ENCODE measurements at places on chromosomes 5 and 9.

- no peak for DNase-seq
Measured at GRCh38 chr5:92353107-92354030, 970.3 kb upstream of the ARRDC3 start.

DNA sequence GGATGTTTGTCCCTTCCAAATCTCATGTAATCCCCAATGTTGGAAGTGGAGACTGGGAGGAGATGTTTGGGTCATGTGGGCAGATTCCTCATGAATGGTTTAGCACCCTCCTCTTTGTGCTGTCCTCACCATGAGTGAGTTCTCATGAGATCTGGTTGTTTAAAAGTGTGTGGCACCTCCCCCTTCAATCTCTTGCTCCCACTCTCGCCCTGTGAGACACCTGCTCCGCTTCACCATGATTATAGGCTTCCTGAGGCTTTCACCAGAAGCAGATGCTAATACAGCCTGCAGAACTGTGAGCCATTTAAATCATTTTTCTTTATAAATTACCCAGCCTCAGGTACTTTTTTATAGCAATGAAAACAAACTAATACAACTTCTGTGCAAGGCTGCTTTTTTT, 127.3 kb upstream of the CCDC152 start:
- no peak for DNase-seq

GRCh38 chr9:134870301-134870694, 10.3 kb upstream of the FCN2 start:
- DNase-seq, result no peak

DNA sequence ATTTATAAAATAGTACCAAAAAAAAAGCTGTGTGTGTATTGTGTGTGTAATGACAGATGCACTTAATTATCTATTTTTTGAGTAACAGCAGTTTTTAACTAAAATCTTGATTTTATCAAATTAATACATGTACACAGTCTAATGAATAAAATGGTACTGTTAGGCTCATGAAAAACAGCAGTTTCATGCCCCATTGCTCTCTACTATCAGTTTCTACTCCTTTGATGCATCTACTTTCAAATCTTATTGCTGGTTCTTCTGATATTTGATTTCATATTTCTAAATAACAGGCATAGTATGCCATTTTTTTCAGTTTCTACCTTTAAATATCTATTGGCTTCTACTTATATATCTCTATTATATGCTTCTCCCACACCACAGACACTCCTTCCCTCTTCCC, 117.4 kb downstream of the CCDC171 start:
- no peak for DNase-seq

DNA sequence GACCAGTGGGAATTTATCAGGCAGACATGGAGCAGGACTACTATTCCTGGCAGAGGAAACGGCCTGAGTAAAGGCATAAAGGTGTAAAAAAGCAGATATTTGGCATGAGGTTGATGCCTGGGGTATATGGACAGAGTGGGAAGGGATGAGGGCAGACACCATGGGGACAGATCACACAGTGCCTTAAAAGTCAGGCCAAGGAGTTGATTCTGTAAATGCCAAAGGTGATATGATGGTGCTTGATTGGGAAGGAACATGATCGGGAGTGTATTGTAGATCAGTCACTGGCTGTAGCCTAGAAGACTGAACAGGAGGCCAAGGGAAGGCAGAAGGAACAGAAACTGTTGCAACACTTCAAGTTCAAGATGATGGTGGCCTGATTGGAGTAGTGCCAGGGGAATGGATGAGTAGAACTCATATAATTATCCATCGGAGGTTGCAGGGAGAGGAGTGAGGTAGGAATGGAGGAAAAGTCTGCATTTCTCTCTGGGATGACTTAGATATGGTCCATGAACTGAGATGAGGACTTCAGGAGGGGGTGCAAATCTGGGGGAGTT, 594.3 kb upstream of the KLF4 start:
- DNase-seq, result peak; percentile 91

DNA sequence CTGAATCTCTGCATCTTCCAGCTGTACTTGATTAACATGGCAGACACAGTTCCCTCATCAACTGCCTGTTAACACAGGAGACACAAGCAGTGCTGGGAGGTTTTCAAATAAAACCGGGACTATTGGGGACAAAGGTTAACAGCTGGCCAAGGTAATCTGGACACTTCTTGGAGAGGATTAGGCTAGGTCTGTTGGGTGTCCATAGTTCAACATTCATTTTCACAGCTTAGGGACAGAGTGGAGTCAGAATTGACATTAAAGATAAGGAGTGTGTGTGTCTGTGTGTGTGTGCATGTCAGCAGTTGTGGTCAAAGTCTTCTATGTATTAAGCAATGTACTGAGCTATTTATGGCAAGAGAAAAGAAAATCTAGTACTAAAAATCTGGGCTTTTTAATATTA, 216.2 kb downstream of the MED10 start:
- no peak for DNase-seq

DNA sequence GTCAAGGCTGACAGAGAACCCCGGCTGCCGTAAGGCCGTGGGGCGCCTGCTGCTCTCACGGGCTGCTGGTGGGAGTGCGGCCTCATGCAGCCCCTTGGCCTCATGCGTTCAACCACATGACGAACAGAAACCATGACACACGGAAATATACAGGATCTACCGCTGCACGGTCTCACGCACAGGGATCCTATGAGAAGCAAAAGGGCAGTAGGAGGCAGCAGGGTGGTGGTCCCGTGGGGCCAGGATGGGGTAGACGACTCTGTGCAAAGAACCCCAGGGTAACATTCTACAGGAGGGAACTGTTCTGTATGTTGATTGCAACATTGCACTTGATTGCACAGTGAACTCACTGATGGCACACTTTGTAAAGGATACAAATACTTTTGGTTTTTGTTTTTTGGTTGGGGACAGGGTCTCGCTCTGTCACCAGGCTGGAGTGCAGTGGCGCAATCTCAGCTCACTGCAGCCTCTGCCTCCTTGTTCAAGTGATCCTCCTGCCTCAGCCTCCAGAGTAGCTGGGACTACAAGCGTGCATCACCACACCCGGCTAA, 51.6 kb downstream of the NACC2 start:
- DNase-seq, result peak; percentile 76

DNA sequence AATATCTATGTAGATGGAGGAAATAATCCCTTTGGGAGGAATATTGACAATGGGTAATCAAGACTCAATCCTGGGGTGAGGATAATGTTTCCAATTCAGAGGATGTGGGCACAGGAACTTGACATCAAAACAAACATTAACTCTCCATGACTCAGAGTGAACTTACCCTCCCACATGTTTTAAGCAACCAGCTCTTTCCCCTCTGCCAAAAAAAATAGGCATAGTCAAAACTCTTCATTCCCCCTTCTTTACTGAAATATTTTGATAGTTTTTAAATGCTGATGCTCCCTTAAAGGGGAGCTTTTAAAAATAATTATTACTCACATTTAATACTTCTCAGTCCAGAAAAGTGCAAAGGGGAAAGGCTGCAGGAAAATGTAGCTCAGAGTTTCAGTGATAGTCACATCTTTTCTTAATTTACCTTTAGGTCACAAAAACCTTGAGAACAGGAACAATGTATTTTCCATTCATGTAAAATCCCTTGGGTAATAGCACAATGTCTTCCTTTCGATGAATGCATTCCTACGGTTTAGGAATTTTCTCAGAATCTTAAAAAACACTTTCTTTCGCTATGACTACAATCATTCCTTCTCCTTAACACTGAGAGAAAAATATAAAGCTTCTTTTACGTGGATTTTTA, 298.4 kb upstream of the GRAMD2B start:
- peak; percentile 45 for DNase-seq

GRCh38 chr5:42593591-42593990, 163.0 kb upstream of the CCDC152 start:
- DNase-seq, result peak; percentile 42

GRCh38 chr5:173473288-173473687, 143.2 kb downstream of the BOD1 start:
- no peak for DNase-seq

- DNase-seq, result no peak
Measured at GRCh38 chr5:93158841-93159240, 422.2 kb downstream of the NR2F1-AS1 start.

DNA sequence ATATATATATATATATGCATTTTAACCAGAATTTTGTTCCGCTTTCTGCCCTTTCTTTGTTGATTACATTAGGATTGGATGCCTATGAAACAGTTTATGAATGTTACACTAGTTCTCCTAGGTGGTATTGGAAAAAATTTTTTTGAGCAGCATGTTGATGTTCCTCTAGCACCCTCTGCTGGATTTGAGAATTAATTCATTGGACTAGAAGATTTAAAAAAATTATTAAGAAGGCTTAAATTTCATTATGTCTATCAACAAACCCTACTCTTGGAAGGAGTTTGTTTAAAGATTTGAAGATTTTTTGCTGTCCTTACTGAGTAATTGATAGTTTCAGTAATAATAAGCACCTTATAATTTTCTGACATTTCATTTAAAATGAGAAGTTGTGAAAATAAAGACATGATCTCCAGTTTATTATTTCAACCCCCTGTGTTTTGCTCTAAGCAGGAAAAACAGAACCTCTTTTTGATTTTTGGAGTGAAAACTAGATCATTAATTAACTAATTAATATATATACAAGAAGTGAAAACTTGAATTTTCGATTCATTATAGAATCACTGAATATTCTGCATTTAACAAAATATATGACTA, 89.6 kb downstream of the CCDC171 start:
- DNase-seq, result peak; percentile 43

DNA sequence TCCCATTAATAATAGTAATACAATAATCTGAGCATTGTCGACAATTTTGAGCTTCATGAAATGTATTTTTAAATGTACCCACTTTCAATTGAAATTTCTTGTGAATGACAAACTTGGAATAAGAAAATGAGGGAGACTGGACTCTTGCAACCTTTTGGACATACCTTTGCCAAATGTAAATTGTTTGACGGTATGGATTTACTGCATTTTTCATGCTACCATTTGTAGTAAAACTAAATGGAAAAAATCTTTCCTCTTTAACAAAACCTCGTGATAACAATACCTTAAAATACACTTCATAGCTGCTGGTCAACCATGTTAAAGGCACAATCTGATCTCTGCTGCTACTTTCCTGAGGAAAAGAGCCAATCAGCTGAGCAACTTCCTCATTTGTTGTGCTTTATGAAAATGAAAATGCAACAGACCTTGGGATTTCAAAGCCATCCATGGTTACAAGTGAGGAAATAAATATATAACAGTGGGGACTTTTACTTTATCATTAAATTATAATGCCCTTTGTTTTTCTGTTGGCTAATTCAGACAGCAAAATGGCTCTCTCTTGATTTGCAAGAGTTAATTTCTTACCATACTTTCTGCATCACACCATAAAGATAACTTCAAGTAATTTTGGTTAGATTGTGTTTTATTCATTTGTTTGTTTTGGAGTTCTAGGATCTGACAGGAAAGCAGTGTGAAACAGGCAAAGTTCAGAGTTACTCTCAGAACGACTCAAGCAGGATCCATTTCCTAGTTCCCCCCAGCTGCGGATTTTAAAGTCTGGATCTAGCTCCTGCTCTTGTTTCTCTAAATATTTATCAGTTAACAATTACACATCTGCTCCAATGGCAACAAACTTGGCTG, 1.1 kb downstream of the ALDH1A1 start:
- peak; percentile 27 for DNase-seq

DNA sequence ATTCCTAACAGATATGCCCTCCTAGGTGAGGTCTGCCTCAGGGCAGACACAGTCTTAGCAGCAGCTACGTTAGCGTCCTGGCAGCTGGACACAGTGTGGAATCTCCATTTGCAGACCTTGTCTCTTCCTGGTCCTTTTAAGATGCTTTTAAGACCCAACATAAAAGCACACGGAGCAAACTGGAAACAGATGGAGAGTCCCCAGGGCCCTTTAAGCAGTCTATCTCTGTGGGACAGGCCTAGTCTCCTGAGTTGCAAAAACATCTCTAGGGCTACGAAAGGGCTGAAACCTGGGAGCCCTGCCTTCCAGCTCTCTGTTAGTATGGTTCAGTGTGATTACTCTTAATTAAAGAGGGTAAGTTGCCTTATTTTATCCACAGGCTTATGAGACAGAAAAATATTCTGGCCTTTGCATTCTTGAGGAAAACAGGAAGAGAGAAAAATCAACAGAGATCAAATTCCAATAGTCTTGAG, 66.0 kb upstream of the GNA14 start:
- DNase-seq, result no peak
